Activated CD4-positive, alpha-beta T cell treated with anti-CD3 and anti-CD28 coated beads, Interleukin-2, amount 50 U/mL, for 24 hours (primary cell): ENCODE measurements at places on chromosomes 2 and 18.
A peak's percentile ranks its signal among the peaks of the same experiment; 100 is the strongest.

GRCh38 chr18:57942493-57942892 lies 101.5 kb upstream of the NEDD4L start:
- DNase-seq = no peak

DNA sequence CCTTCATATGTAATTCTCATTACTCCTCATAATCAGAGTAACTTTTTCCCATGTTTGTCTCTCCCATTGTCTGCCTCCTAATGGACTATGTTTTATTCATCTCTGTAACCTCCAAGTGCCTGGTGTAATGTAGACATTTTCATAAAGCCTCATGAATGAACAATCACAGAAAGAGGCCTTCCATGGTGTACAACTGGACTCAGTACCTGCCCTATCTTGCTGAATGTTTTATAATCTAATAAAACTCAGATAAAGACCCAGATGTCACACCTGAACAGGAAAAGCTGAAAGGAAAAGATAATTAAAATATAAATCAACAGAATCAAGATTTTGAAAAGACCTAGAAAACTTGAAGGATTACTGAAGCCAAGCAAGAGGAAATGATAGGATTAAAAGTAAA lies 36.7 kb downstream of the RAB1A start:
- no peak for DNase-seq

DNA sequence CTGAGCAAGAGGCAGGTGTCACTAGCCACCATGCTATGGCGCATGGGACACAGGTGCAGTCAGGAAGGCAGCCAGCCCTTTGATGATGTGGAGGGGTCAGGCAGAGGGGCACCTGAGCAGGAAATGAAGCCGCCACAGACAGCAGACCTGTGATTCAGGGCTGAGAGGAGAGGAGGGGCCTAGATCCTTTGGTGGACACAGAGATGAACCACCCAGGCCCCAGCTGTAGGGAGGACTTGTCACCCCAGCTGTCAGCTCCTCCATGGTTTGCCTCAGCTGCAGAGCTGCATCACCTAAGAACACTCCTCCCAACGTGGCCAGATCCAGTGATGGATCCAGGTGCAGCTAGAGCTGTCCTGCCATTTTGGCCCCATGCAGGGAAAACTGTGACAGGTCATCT lies 11.6 kb downstream of the ASB18 start:
- DNase-seq = no peak

DNA sequence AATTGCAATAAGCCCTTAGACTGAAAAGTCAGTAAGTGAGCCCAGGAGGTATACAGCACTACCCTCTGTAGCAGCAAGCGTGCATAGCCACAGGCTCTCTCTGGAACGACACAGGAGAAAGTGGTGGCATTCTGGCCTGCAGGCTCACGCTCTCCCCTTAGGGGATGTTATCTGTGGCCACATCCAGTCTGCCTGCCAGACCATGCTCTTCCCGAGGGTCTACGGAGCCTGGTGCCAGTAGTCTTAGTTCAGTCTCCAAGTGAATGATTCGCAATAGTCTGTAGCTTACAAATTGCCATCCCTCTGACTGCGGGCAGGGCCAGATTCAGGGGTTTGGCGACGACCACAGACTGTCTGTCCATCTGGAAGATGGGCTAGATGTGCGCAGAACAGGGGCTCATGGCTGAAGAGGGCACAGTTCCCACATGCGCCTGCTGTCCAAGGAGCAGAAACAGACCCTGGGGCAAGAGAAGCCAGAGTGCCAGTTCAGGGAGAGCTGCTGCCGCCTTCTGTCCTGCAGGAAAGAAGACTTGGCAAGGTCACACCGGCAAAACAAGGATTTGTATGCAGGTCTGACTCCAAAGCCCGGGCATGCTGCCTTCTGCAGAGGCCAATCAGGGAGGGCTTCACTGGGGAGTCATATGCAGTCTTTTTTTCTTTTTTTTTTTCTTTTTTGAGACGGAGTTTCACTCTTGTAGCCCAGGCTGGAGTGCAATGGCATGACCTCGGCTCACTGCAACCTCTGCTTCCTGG lies 3.5 kb upstream of the KLF11 start:
- no peak for DNase-seq

GRCh38 chr2:78999406-78999805 lies 26.1 kb upstream of the REG3G start:
- DNase-seq = no peak

- no peak for DNase-seq
These were observed 54.9 kb downstream of the MAPRE2 start for GRCh38 chr18:35095983-35096676.

- no peak for DNase-seq
These were observed 28.6 kb downstream of the ITM2C start for GRCh38 chr2:230893338-230893737.

GRCh38 chr18:38909972-38910371 lies 1344.4 kb upstream of the CELF4 start:
- no peak for DNase-seq

GRCh38 chr18:76449111-76449453 lies 46.0 kb downstream of the ZNF516 start:
- no peak for DNase-seq

GRCh38 chr2:164369366-164369765 lies 251.9 kb downstream of the GRB14 start:
- DNase-seq = no peak

DNA sequence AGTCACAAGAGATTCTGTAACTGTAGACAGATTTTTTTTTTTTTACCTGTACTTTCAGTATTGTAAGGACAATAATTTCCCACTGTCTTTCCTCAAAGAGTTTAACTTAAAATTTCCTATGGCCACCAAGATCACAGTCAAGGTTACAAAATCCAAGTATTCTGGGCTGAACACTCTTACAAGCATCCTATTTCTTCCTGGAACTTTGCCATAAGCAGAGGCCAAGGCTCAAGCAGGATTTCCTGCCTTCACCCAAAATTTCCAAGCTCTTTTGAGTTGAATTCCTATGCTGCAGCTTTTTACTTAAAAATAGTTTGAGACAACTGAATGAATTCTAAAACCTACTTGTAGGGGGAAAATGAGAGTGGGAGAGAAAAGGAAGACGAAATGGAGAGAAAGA lies 299.4 kb downstream of the ZNF516 start:
- DNase-seq = no peak

- DNase-seq = no peak
These were observed 435.7 kb downstream of the TXNL1 start for GRCh38 chr18:56202678-56203077.

GRCh38 chr18:58269931-58270330 lies 225.9 kb downstream of the NEDD4L start:
- DNase-seq = no peak

DNA sequence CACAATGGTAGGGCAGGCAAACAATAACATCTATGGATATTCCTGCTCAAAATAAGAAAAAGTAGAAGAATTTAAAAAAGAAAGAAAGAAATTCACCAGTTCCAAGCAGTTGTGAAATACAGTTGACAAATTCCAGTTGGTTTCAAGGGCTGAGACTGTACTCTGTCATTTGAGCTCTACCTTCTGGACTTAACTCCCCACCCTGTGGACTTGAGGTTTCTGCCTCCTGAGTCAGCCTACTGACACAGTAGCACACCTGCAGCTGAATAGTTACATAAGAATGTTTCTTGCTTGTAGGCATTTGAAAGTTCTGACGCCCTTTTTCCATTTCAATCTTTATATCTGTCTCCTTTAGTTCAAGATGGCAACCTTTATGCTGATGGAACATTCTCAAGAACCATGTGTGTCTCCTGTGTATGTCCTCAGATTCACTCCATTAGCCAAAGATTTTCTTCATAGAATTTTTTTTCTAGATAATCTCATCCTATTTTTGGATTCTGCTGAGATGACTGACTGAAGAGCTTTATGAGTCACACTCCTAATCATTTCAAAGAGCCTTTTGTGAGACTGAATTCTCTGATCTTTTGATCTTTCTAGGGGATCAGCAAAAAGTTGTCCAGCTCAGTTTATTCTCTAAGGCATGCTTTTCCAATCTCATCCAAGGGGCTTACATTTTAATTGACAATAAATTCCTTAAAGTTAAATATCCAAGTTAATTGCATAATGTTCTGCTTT lies 19.1 kb downstream of the NETO1 start:
- no peak for DNase-seq

- DNase-seq = no peak
These were observed 41.6 kb downstream of the CDH19 start for GRCh38 chr18:66562279-66562678.

DNA sequence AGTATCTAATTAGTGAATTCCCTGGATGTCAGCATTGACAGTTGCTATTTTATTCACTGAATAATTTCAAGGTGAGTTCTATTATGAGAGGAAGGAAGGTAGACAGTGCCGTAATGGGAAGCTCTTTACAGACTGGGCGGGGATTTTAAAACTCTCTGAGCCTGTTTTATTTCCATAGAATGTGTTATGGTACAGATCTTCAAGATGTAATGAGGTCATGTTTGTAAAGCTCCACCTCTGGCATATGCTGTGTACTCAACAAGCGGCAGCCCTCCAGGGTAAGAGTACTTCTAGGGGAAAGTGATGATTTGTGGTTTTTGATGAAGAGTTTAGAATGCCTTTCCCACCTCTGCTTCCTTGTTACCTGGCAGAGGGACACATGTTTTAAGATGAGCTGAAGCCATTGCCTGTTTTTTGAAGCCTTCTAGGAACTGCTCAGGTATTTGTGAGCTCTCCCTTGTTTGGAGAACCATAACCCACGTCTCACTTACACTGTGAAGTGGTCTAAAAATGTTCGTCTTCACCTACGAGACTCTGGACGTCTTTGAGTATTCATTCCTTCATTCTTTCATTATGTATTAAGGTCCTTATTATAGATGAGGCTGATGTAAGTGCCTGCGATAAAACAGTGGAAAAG lies 251.2 kb downstream of the PTGR3 start:
- DNase-seq = no peak

DNA sequence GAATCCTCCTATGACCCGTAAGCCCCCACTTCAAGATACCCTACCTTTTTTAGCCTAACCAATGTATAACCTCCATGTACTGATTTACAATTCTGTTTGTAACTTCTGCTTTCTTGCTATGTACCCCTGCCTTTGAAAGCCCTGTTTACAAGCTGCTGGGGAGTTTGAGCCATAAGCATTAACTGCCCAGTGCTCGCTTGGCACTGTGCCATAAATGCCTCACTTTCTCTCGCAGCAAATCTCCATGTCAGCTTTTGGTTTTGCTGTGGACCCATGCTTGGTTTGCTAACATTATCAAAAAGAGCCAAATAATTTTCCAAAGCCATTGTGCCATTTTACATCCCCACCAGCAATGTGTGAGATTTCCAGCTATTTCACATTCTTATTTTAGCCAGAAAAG lies 51.8 kb downstream of the TEX51 start:
- no peak for DNase-seq

- no peak for DNase-seq
These were observed 19.6 kb upstream of the KIF3C start for GRCh38 chr2:26001743-26002351.

DNA sequence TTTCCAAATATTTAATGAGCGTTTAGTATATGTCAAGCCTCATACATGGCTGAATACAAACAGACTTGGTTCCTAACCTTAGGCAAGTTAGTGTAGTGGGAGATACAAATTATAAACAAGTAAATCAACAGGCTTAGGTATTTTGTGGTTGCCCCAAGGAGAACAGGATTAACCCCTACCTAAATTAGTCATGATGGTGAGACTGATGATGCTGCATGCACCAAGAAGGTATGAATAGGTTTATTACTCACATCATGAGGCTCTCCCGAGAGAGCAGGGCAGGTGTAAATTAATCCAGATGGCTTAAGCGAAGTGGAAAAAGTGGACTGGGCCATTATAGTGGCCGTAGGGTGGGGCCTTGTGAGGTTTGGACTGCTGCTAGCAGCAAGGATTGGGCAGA lies 118.1 kb upstream of the GCFC2 start:
- DNase-seq = no peak

GRCh38 chr2:96538487-96539214 lies 2.1 kb downstream of the ARID5A start:
- DNase-seq = peak; percentile 65

DNA sequence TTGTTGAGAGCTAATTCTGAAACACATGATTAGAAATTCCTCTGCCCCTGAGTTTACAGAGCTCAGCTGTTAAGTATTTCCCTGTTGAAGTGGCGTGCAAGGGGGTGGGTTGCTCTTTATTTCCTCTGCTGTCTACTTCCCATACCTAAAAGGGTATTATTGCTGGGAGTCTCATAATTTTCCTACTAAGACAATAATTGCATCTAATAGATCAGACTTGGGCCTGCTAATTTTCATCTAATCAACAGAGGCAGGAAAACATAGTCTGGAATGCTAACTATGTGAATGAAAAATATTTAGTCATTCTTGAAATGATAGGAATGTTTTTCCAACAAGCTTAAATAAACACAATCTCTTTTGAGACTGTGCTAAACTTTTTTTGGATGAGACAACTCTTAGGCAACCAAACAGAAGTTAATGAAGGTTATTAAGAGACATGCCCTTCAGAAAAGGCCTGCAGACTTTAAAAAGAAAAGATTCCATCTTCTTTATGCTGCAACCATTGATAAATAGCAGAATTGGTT lies 111.4 kb downstream of the FEZ2 start:
- no peak for DNase-seq

DNA sequence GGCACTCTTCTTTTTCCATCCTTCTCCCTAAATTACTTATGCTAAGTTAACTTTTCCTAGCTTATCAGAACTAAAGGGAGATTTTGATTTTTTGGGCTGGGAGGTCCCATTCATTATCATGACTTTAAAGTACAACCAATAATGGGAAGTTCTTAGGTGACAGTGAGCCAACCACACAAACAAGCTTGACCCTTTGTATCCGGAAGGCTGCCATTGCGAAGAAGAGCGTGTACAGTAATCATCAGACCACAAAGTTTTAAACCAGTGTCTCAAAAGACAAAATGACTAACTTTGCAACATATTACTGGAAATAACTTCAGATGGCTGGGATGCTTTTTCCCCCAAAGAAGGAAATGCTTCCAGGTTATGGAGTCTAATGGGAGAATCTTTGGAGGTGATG lies 298.1 kb downstream of the TGIF1 start:
- DNase-seq = no peak

GRCh38 chr2:188557081-188557480 lies 265.4 kb downstream of the GULP1 start:
- DNase-seq = no peak

DNA sequence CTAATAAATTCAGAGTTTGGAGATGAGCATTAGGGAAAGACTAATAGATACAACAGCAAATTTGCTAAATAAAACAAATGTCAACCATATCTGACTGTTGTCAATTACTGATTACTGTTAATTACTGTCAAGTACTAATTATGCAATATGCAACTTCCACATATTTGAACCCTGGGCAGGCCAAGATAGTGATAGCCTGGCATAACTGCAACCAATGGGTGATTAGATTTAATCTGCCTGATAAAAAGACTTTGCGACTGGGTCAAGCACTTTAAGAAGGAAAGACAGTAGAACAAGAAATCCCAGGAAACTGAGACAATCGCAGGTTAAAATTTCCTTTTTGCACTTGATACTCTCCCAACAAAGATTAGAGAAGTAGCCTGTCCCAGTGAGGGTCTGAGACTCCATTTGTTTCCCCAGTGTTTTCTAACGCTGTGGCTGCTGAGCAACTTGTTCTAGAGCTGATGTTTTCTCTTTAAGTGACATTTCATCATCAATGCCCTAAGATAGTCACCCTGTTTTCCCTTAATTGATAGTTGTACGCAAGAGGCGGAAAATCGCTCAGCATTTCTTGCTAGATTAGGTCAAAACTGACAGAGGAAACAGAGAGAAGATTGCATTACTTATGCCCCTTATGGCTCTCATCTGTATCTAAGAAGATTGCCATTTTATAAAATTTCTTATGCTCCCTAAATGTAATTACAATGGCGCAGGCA lies 17.8 kb downstream of the ARHGAP15 start:
- DNase-seq = no peak
